ENCODE measurements at places on chromosomes 16 and 17. TPM values are rescaled to one million over a fixed set of nuclear protein-coding genes. Genes with fewer than 3 reads are reported as not detected.

- DNase-seq: no peak
Measured at GRCh38 chr17:80737106-80738019, 192.7 kb downstream of the RPTOR start.

DNA sequence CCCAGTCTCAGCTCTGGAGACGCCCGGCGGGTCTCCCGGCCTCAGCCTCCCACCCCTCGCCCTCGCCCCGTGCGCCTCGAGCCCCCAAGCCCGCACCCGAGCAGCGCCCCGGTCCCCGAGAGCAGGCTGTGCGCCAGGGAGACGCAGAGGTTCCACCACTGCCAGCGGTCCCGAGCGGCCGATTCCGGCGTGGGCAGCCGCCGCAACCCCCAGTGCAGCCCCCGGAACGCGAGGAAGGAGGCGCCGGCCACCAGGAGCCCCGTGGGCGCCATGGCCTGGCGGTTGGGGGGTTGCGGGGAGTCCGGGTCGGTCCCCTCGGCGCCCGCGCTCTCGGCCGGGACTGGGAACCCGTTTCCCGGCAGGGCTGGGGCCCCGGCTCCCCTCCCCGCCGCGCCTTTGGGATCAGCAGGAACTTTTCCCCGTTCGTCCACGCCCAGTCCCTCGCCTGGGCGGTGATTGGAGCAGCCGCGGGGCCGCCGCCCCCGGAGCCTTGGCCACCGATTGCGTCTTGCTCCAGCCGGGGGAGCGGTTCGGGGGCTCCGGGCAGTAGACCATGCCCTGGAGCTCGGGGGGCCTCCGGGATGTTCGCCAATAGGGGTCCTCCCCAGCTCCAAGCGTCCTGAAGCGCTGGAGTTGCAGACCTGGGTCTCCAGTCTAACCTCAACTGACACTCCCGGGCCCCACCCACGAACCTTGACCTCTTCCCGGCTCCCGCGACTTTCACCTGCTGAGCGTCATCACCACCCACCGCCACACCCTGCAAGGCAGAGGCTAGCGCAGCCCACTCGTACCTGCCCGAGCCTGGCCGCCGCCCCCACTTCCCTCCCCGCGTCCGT is at the start of gene TLCD2:
TLCD2 (minus strand) TSS at position 407 of the 836 bp plus-strand sequence; CDS start at position 272, 135 bp downstream.
- peak; percentile 61 for DNase-seq

- peak; percentile 38 for DNase-seq
Measured at GRCh38 chr17:181245-182049, at the start of gene DOC2B. DOC2B (minus strand) TSS chr17:181650; CDS start chr17:181479, 171 bp downstream.

DNA sequence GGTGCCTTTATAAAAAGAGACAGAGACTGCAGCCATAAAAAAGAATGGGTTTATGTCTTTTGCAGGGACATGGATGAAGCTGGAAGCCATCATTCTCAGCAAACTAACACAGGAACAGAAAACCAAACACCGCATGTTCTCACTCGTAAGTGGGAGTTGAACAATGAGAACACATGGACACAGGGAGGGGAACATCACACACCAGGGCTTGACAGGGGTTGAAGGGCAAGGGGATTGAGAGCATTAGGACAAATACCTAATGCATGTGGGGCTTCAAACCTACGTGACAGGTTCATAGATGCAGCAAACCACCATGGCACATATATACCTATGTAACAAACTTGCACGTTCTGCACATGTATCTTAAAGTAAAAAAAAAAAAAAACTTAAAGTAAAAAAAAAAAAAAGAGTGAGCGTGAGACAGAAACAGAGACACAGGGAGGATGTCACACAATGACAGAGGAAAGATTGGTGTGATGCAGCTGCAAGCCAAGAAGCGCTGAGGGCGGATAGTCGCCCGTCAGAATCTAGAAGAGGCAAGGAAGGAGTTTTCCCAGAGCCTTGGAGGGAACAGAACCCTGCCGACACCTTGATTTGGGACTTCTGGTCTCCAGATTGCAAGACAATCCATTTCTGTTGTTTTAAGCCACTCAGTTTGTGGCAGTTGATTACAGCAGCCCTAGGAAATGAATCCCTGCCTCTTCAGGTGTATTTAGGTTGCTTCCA is 27.4 kb upstream of the TNS4 start:
- DNase-seq: no peak

- no peak for DNase-seq
Measured at GRCh38 chr17:83201206-83202001, 122.0 kb downstream of the METRNL start.

DNA sequence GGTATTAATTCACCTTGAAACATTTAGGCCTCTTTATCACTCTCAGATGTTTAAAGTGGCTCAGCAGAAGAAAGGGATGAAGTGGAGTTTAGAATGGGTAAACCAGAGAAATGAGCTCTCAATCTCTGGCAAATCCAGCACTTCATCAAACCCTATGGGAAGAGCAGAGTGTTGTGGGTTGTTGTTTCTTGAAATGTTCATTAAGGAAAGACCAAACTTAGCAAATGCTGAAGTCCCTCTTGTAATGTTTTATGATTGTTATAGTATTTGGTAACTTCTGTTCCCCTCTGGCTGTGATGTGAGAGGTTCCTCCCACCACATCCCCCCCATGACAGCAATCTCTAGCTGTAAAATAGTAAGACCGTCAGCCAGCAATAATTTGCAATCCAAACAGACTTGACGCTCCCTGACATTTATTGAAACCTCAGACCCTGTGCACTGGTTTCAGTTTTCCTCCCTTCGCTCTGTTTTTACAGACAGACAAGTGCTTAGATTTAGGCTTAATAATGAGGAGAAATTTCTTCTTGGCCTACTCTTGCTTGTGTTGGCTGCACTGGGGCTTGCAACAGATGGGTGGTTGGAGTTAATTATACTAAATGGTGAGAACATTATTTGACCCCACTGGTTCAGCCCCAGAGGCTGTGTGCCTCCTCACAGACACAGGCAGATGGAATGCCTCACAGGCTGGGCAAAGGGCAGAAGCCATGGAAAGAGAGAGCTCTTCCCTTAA is 609.4 kb upstream of the SOX9 start:
- DNase-seq: peak; percentile 64

DNA sequence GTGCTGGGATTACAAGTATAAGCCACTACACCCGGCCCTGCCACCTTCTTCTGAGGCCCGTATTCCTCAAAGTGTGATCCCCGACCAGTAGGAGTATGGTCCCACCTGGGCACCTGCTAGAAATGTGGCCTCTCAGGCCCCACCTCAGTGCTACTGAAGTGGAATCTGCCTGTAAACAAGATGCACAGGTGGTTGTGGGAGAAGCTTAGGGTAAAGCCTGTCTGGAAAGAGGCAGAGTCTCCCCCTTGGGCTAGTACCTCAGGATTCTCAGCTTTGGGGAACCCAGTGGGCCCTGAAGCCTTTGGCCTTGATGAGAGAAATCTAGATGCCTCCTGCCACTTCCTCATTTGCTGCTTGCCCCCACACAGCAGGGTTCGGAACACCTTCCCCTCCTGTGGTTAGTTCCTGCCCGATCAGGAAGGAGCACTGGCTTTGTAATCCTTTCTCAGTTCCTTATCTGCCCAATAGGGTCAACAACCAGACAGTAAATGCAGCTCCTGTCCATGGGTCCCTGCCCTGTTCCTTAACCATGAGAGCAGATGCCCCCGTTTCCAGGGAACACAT is 25.2 kb downstream of the TK2 start:
- no peak for DNase-seq

DNA sequence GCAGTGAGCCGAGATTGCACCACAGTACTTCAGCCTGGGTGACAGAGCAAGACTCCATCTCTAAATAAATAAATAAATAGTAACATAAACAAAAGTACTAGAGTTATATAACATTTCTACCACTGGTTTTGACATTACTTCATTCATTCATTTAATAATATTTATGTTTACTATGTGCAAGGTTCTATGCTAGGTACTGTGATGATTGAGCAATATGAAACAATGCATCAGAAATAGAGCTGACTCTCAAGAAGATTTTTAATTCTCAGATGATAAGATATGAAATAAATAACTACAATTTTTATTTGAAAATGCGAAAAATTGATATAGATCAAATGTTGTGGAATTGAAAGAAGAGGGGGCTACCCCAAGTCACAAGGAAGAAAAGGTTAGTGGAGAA is 8.9 kb upstream of the MED13 start:
- DNase-seq: no peak

GRCh38 chr17:49316889-49317675 is 45.0 kb downstream of the ZNF652 start:
- no peak for DNase-seq

GRCh38 chr17:32525122-32525521 is 38.3 kb downstream of the CDK5R1 start:
- no peak for DNase-seq

GRCh38 chr16:30368122-30368791 is 2.0 kb downstream of the TBC1D10B start:
- no peak for DNase-seq

DNA sequence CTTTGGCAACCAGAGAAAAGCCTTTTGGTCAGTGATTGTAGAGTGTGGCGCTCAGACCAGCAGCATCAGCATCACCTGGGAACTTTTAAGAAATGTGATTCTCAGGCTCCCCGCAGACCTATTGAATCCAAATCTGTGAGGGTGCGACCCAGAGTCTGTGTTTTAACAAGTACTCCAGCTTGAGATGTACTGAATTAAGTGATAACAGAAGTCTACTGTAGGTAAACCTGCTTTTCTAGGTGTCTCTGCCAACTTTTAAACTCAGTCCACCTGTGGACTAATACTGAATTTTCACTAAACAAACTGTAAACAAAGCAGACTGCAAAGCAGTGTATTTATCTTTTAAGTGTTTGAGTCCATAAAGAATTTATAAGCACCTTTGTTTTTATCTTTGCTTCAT is 43.6 kb downstream of the NUP93 start:
- no peak for DNase-seq

DNA sequence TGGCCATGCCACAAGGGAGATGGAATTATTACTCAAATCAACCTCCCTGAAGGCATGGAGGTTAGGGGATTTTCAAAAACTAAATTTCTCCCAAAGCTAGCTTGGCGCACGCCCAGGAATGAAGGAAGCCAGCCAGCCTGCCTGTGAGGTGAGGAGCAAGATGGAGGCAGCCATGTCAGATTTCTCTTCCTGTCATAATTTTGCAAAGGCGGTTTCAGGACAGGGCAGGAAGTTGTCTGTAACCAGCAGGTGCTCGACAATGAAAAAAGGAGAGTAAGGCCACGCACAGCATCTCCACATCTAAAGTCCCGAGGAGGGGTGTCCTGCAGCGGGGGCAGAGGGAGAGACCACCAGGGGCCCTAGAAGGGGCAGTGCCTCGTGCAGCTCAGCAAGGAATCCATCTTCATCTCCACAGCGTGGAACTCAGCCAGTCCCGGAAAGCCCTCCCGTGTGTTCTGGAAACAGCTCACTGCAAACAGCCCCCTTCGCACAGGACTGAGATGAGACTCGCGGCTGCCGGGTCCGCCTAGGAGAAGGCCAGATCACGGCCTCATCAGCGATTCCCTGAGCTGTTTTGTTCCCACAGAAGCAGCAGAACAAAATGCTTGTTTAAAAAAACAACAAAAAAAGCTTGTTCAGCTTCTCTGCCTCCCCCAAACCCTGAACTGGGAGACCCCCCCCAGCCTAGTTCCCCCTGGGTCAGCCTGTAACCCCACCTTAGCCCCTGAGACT is 47.8 kb downstream of the SLC7A5 start:
- no peak for DNase-seq

DNA sequence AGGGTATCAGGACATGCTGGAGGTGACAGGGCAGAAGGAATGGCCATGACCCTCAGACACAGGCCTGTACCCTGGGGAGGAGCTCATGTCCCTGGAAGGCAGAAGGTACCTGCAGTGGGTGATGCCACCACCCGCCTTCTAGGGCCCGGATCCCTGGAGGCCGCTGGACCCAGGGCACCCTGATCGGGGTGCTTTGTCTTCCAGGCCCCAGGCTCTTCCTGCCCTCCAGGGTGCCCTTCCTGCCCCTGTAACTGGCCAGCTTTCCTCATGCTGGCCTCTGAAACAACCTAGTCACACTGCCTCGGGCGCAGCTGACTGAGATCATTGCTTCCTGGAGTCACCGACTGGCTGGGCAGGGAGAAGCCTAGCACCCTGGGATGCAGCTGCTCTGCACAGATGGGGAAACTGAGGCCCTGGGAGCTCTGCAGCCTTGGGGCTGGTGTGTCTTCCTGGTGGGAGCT is 5.8 kb downstream of the ADCY7 start:
- no peak for DNase-seq

DNA sequence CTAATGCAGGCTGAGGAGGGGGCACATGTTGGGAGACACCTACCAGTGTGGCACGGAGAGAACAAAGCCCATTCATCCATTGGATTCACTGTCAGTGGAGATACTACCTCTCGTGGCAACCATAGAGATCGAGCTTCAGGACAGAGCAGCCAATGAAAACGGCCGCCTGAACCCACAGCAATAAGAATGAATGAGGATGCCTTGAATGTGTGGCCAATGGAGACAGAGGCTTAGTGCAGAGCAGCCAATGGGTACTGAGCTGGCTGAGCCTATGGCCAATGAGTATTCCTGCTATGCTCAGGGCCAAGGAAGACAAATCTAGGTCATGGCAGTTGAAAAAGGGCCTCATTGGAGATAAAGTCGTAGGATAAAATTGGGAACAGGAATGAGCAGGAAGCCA is 10.9 kb downstream of the ARHGEF15 start:
- DNase-seq: no peak

DNA sequence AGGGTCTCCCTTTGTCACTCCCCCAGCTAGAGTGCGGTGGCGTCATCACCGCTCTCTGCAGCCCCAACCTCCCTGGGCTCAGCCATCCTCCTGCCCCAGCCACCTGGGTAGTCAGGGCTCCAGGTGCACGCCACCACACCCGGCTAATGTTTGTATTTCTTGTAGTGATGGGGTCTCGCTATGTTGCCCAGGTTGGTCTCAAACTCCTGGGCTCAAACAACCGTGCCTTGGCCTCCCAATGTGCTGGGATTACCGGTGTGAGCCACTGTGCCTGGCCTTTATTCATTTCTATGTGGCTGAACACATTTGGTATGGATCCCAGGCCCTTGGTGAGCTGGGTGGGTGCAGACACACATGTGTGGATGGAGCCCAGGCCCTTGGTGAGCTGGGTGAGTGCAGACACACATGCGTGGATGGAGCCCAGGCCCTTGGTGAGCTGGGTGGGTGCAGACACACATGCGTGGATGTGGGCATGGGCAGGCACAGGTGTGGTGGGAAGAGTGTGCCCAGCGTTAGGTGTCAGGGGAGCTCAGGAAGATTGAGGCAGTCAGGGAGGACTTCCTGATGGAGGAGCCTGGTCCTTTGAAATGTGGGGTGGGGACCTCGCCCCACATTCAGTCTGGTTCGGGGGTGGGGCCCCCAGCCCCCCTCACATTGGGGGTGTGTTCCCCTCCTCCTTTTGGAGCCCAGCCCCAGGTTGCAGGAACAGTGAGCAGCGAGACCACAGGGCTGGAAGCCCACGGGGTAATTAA is 37.1 kb downstream of the SOX8 start:
- no peak for DNase-seq

The OTOP2 gene
- not detected for polyA plus RNA-seq

The AHSP gene
- polyA plus RNA-seq: 3.0 TPM

The TP53TG3B gene
- not detected for polyA plus RNA-seq

The CA7 gene
- 0.65 TPM for polyA plus RNA-seq

The PMP22 gene
- 55.4 TPM for polyA plus RNA-seq

Measured in left kidney (tissue), 8 donors.